ENCODE measurements at places on chromosomes 16 and 17.
A peak's percentile ranks its signal among the peaks of the same experiment; 100 is the strongest.

GRCh38 chr17:1762901-1763898 is 1.3 kb downstream of the SERPINF1 start:
- no peak for DNase-seq

DNA sequence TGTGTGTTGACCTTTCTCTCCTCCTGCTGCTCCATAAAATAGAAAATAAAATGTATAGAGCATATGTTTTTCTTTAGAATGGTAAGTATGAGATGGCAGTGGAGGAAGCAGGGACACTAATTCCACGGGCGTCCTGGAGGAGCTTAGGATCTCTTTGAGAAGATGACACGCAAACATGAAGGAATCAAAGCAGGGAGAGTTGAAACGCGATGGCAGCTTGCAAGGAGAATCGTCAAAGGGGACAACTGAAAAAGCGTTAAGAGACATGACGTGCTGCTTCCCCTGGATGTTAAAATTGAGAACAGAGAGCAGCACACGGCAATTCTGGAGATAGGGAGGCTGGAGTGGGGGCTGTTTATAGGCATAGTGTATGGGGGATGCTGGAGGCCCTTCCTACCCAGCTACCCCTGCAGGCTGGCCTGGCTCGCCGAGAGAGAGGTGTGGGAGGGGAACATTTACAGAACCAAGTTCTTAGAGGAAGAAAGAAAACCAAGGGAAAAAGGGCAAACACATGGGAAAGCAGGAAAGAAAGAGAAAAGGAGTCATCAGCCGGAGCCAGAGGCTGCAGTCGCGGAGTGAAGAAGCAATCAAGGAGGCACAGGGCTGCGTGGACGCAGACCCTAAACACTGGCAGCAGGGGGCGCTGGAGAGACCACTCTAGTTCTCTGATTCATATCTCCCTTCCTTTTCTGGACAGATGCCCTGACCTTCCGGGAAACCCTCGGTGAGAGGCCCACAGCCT is 55.8 kb downstream of the MYH13 start:
- DNase-seq = no peak

DNA sequence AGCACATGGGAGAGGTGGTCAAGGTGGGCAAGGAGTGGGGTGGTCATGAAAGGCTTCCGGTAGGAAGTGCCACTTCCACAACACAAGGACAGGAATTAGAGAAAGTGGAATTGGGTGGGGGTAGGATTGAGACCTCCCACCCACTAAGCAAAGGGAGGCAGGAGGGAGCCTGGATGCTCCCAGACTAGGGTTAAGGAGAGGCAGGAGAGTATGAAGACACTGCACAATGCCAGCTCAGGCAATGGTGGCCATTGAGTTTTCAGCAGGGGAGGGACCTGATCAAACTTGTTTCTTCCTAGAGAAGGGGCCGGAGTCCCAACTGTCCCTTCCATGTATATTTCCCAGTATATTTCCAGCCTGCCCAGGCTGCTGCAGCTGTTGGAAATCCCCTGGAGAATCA is 3.1 kb upstream of the RAB11FIP4 start:
- no peak for DNase-seq

DNA sequence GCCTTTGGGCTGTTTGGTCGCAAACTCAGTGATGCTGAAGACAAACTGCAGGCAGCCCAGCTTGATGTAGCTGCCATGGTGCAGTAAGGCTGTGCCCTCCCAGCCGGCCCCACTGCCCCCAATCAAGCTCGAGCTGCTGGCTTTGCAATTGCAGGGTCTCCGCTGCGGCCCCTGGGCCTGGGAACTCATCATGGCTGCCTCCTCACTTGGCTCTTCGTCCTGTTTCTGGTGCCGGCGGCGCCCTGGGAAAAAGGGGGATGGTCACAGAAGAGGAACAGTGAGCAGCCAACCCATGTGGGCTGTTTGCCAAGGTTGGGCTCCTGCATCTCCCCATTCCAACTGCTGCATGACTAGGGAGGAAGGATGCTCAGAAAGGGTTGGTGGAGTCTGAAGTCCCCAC is 3.4 kb upstream of the DHRS13 start:
- no peak for DNase-seq

- DNase-seq = no peak
Observed at GRCh38 chr17:2125013-2125535, 70.2 kb downstream of the HIC1 start.

DNA sequence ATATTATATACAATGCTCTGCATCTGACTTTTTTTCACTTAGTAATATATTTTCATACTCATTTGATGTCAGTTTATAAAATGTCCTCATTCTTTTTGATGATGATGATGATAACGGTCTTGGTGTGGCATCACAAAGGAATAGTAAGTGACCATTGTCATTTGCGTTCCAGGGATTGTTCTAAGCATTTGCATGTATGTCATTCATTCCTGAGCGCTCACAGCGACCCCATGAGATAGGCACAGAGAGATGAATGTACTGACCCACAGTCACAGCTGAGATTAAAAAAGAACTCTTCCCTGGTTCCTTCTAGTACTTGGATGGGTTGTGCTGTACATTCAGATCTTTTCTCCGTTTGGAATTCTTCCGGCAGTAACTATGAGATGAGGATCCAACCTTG is 21.2 kb upstream of the MSI2 start:
- DNase-seq = no peak

- DNase-seq = no peak
Observed at GRCh38 chr17:45413498-45413923, 19.2 kb downstream of the ARHGAP27 start.

DNA sequence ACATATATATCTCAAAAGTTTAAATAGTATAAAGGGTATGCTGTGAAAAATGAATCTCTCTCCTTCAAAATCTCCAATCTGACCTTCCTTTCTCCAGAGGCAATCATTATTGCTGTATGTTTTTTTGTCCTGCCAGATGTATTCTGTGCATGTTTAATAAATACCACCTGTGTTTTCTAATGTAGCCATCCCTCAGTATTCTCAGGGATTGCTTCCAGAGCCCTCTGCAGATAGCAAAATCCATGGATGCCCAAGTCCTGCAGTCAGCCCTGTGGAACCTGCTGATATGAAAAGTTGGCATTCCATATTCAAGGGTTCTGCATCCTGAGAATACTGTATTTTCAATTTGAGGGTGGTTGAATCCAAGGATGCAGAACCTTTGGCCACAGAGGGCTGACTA is 42.9 kb downstream of the BPTF start:
- DNase-seq = no peak

GRCh38 chr17:40281663-40282062 is 6.0 kb upstream of the CDC6 start:
- no peak for DNase-seq

DNA sequence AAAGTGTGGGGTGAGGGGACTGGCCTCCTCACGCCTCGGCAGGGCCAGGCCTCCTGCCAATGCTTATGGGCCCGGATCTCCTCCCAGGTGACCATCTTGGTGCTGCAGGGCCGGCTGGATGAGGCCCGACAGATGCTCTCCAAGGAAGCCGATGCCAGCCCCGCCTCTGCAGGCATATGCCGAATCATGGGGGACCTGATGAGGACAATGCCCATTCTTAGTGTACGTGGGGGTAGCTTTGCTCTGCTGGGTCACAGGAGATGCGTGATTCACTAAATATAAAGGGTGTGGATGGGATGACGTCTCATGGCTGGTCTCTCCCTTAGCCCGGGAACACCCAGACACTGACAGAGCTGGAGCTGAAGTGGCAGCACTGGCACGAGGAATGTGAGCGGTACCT is 19.5 kb downstream of the NUP85 start:
- DNase-seq = no peak

- no peak for DNase-seq
Observed at GRCh38 chr17:1030684-1031532, 34.0 kb downstream of the TIMM22 start.

GRCh38 chr17:56739776-56740175 is 93.9 kb downstream of the C17orf67 start:
- no peak for DNase-seq

- DNase-seq = no peak
Observed at GRCh38 chr17:13557077-13557476, 44.7 kb downstream of the HS3ST3A1 start.

- DNase-seq = peak; percentile 1
Observed at GRCh38 chr17:36535669-36536081, 888 bp downstream of the PIGW start.

GRCh38 chr16:140175-140857 is 1.8 kb upstream of the NPRL3 start:
- no peak for DNase-seq
